ENCODE measurements at places on chromosomes 7 and 10. TPM values are rescaled to one million over a fixed set of nuclear protein-coding genes. Genes with fewer than 3 reads are reported as not detected.

The CCL24 gene
- not detected for total RNA-seq

The ERVW-1 gene
- not detected for total RNA-seq

The FRMD4A gene
- total RNA-seq, result 17.5 TPM

The SPDYE8 gene
- not detected for total RNA-seq

The DYNC1I1 gene
- 0.38 TPM for total RNA-seq

The GBX1 gene
- not detected for total RNA-seq

GRCh38 chr7:94183289-94183749, 179.2 kb upstream of the BET1 start:
- H3K27me3 ChIP-seq, result no peaks in the 10 kb centered on the region
- DNase-seq, result peak; percentile 96
- H3K4me1 ChIP-seq, result peaks cover 34% of the 10 kb centered on the region

DNA sequence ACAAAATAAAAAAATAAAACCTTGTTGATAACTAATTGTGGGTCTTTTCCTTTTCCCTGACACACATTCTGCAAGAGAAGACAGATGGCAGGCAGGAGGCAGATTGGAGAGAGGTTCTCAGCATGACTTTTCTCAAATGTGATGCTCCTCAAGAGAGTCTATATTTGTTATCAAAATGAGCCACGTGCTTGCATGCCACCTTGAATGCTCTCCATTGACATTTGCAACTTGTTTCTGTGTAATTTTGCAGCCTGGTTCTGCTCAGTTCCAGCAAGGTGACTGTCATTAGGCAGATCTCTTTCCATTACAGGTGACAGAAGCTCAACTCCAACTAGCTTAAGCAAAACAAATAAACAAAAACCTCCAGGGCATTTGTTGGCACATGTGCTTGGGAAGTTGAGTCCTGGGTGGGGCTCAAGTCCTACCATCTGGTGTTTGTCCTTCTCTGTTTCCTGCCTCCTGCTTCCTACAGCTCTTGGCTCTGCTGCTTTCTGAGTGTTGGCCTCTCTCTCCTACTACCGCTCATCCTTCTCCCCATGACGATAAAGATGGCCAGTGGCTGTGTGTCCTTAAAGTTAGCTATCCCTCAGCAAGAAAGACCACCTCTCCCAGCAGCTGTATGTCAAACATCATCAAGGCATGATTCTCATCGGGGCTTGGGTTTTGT, 56.7 kb downstream of the GRK5 start:
- H3K4me1 ChIP-seq, result 0 out of 2 replicates have a peak, but pooled peaks cover 7% of the 10 kb centered on the region
- DNase-seq, result peak; percentile 7
- H3K4me3 ChIP-seq, result no peak overlapping the region
- H3K27me3 ChIP-seq, result no peaks in the 10 kb centered on the region
- no peak overlapping the region for H3K27ac ChIP-seq
- no peaks in the 10 kb centered on the region for H3K36me3 ChIP-seq

DNA sequence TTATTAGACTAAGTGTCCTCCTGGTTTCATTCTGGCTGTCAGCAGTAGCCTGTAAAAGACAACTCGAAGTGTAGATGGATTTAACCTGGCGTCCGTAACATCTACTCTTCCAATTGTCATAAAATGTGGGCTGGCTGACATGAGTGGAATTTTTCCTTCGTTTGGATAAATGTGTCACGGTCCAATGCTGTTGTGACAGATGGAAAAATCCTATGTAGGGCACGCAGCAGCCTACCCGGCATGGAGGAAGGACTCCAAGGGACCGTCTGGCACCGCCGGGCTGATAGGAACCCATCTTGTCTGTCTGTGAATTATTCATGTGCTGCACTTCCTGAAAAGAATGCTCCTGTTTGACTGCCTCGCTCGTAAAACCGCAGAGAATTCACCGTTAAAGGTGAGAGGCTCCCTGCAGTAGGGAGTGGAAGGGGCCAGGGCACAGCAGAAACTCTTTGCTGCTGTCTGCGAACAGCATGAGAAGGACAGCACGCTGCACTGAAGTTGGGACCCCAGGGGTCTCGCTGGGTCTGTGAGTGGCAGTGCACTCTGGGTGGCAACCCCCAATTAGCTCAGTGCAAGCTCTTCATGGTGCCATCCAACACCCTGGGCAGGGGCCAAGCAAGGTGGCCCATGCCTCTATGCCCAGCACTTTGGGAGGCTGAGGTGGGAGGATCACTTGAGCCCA, 1.6 kb upstream of the ORAI2 start:
- no peaks in the 10 kb centered on the region for H3K4me1 ChIP-seq
- no peak overlapping the region for H3K4me3 ChIP-seq
- H3K36me3 ChIP-seq, result no peaks in the 10 kb centered on the region
- no peak for DNase-seq
- no peak overlapping the region for H3K27ac ChIP-seq

DNA sequence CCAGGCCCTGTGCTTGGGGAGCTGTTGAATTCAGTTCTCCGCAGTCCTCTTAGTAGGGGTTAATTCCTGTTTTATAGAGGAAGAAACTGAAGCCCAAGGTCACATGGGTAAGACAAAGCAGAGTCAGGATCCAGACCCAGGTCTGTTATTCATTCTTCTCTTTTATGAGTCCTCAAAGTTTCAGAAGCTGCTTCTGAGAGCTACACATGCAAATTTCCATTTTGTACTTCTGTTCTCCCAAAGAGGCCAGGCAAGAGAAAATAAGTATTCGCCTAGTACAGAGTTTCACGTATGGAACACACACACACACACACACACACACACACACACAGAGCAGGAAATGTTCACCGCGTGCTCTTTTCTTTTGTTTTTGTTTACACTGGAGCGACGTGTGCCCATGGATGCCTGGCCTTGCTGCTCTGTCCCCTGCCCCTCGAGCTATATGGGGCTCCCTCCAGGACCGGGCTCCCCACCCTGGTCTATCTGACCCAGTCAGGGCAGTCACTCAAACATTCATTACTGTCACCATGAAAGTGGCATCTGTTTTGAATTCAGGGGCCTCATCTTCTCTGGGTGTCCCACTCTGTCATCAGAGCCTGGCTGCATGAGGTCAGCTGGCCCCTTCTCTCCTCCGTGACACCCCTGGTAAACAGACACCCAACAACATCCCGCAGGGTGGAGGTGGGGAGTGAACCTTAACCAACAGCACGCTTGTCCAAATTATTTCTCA, 84.4 kb downstream of the TNS3 start:
- no peaks in the 10 kb centered on the region for H3K36me3 ChIP-seq
- H3K4me1 ChIP-seq, result peaks cover 30% of the 10 kb centered on the region
- no peaks in the 10 kb centered on the region for H3K27me3 ChIP-seq
- H3K27ac ChIP-seq, result no peak overlapping the region
- DNase-seq, result peak; percentile 33

GRCh38 chr7:95808396-95808795, 36.0 kb downstream of the DYNC1I1 start:
- H3K4me3 ChIP-seq, result no peak overlapping the region
- peaks cover 10% of the 10 kb centered on the region for H3K4me1 ChIP-seq
- DNase-seq, result no peak
- H3K27me3 ChIP-seq, result no peaks in the 10 kb centered on the region
- H3K27ac ChIP-seq, result no peak overlapping the region
- H3K36me3 ChIP-seq, result no peaks in the 10 kb centered on the region

GRCh38 chr10:5512881-5513612, 11.7 kb upstream of the CALML3 start:
- no peak overlapping the region for H3K27ac ChIP-seq
- H3K4me1 ChIP-seq, result no peaks in the 10 kb centered on the region
- H3K36me3 ChIP-seq, result no peaks in the 10 kb centered on the region
- no peaks in the 10 kb centered on the region for H3K27me3 ChIP-seq
- DNase-seq, result no peak

DNA sequence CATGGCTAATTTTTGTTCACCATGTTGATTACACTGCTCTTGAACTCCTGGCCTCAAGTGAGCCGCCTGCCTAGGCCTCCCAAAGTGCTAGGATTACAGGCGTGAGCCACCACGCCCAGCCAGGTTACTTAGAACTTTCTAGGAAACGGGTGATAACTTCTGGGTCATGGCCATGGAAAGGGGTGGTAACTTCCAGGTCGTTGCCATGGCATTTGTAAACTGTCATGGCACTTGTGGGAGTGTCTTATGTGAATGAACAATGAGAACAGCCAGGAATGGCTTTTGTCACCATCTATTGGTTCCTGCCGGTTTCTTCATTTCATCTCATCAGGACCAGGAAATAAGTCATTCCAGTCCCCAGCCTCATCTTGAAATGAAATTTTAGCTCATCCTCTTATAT, 120.9 kb downstream of the SLC16A9 start:
- H3K27me3 ChIP-seq, result no peaks in the 10 kb centered on the region
- H3K27ac ChIP-seq, result no peak overlapping the region
- H3K4me3 ChIP-seq, result no peak overlapping the region
- no peaks in the 10 kb centered on the region for H3K36me3 ChIP-seq
- no peaks in the 10 kb centered on the region for H3K4me1 ChIP-seq

GRCh38 chr10:103793429-103793828, 61.9 kb downstream of the SH3PXD2A start:
- H3K27ac ChIP-seq, result no peak overlapping the region
- H3K36me3 ChIP-seq, result no peaks in the 10 kb centered on the region
- DNase-seq, result no peak

DNA sequence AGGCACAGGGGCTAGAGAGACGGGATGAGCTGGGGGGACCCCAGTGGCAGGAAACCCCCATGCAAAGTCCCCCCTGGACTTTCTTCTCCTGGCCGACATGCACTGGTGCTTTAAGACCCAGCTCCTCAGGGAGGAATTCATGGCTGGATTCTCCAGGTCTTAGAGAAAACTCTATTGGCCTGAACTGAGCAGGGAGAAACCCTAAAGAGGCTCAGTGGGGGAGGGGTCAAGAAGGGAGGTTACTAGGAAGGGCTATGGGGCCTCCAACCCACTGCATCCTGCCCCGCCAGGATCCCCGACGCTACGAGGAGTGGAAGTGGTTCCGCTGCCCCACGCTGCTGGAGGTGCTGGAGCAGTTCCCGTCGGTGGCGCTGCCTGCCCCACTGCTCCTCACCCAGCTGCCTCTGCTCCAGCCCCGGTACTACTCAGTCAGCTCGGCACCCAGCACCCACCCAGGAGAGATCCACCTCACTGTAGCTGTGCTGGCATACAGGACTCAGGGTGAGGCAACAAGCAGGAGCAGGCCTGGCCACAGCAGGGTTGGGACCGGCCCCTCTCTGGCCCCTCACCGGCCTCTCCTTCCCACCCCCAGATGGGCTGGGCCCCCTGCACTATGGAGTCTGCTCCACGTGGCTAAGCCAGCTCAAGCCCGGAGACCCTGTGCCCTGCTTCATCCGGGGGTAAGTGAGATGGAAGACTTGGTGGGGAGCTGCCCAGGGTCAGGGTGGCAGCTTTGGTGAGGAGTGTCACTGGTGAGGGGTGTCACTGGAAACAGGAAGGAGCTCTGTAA, 13.8 kb downstream of the ATG9B start:
- DNase-seq, result peak; percentile 34
- H3K4me1 ChIP-seq, result no peaks in the 10 kb centered on the region
- no peak overlapping the region for H3K27ac ChIP-seq
- no peaks in the 10 kb centered on the region for H3K27me3 ChIP-seq
- H3K36me3 ChIP-seq, result no peaks in the 10 kb centered on the region

DNA sequence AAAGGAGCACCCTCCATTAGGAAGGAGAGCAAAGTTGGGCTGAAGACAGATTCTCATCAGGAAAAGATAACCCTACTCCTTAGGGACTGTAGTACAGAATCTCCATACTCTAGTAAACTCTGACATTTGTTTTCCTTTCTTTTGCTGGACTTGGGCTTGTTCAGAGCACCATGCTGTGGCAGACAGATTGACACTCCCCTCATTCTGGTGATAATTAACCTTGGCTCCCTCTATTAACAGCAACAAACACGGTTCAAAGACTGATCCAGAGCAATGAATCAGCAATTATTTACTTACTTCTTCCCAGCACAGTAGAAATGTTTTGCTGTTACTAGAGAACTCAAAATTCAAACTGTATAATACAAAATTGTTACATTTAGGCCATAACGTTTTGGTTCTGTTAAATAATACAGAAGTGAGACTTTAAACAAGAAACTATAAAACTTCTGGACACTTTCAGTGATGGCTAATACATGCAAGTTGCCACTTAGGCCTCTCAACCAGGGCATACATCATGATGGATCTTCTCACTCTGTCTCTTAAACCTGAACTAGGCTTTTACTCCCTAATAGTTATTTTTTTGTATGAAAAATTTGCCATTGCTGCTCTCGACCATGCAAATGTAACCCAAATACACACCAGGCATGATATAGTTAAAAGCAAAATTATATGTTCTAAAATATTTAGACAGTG, 639.0 kb downstream of the IPMK start:
- no peak for DNase-seq
- no peaks in the 10 kb centered on the region for H3K27me3 ChIP-seq
- H3K27ac ChIP-seq, result no peak overlapping the region
- H3K36me3 ChIP-seq, result no peaks in the 10 kb centered on the region

GRCh38 chr7:47236480-47237129, 345.3 kb downstream of the TNS3 start:
- no peak overlapping the region for H3K4me3 ChIP-seq
- no peak overlapping the region for H3K27ac ChIP-seq
- no peaks in the 10 kb centered on the region for H3K27me3 ChIP-seq
- no peaks in the 10 kb centered on the region for H3K36me3 ChIP-seq
- DNase-seq, result no peak

DNA sequence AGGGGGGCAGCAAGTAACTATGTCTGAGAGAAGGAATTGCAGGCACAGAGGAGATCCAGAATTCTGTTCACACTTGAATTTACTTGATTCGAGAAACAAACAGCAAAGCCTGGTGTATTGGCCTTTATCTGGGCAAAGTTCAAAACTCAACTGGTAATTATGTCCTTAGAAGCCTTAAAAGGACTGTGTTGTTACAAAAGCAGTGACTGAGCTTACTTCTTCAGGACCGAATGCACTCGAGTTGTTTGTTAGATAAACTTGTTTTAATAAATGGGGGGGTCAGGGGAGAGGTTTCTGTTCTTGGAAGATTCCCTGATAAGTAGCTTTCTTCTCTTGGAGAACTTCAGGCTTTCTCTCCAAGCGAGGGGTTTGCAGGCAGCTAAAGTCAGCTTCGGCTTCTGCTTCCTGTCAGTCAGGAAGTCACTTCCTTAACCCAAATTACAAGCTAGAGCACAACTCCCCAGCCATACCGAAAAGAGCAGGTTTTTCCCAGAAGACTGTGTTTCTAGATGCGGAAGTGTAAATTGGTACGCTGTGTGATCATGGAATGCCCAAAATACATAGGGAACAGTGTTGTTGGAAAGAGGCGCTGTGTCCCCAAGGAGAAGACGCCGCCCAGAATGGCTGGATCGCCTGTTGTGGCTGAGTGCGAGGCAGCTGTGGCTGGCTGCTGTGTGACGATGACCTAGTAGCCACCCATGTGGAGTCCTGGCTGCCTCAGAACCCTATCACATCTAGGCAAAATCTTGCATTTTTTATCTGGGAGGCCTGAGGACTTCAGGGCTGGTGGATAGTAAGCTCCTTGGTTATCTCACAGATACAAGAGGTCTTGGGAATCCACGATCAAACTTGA, 110.4 kb downstream of the TCF7L2 start:
- H3K36me3 ChIP-seq, result no peaks in the 10 kb centered on the region
- H3K27ac ChIP-seq, result peak overlapping the region; percentile 93
- peaks cover 67% of the 10 kb centered on the region for H3K4me1 ChIP-seq
- peak overlapping the region; percentile 67 for H3K4me3 ChIP-seq
- no peaks in the 10 kb centered on the region for H3K27me3 ChIP-seq

GRCh38 chr10:71492872-71493271, 96.2 kb downstream of the CDH23 start:
- H3K36me3 ChIP-seq, result no peaks in the 10 kb centered on the region
- H3K27me3 ChIP-seq, result peaks cover 41% of the 10 kb centered on the region
- DNase-seq, result no peak
- H3K4me1 ChIP-seq, result no peaks in the 10 kb centered on the region
- H3K4me3 ChIP-seq, result no peak overlapping the region
- no peak overlapping the region for H3K27ac ChIP-seq

All from GM23248 (cell line).